ENCODE measurements at places on chromosomes 12 and 14.
A peak's percentile ranks its signal among the peaks of the same experiment; 100 is the strongest.

DNA sequence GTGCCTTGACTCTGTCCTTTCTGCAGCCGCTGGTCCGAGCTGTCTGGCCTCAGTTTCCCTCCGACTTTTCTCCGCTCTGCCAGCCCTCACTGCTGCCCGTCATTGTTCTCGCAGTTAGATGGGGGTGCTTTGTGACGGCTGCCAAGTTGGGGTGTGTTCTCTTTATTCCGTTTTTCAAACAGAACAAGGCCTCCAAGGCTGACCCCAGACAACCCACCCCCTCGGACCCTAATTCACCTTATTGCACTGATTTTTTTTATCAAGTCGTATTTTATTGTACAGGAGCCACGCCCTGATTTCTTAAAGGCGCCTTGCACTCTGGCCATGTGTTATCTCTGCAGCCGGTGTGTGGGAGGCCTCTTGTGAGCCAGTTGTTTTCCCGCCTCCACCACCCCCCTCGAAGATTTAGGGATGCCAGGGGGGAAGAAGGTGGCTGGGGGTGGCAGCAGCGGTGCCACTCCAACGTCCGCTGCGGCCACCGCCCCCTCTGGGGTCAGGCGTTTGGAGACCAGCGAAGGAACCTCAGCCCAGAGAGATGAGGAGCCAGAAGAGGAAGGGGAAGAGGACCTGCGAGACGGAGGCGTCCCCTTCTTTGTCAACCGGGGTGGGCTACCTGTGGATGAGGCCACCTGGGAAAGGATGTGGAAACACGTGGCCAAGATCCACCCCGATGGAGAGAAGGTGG, 1.3 kb downstream of the VASH1 start:
- DNase-seq = no peak

DNA sequence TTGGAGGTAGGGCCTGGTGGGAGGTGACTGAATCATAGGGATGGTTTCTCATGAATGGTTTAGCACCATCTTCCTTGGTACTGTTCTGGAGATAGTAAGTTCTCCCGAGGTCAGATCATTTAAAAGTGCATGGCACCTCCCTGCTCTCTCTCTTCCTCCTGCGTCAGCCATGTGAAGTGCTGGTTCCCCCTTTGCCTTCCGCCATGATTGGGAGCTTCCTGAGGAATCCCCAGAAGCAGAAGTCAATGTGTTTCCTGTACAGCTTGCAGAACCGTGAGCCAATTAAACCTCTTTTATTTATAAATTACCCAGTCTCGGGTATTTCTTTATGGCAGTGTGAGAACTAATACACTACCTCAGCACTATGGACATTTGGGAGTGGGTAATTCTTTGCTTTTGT, 4.8 kb upstream of the LGMN start:
- peak; percentile 49 for DNase-seq

DNA sequence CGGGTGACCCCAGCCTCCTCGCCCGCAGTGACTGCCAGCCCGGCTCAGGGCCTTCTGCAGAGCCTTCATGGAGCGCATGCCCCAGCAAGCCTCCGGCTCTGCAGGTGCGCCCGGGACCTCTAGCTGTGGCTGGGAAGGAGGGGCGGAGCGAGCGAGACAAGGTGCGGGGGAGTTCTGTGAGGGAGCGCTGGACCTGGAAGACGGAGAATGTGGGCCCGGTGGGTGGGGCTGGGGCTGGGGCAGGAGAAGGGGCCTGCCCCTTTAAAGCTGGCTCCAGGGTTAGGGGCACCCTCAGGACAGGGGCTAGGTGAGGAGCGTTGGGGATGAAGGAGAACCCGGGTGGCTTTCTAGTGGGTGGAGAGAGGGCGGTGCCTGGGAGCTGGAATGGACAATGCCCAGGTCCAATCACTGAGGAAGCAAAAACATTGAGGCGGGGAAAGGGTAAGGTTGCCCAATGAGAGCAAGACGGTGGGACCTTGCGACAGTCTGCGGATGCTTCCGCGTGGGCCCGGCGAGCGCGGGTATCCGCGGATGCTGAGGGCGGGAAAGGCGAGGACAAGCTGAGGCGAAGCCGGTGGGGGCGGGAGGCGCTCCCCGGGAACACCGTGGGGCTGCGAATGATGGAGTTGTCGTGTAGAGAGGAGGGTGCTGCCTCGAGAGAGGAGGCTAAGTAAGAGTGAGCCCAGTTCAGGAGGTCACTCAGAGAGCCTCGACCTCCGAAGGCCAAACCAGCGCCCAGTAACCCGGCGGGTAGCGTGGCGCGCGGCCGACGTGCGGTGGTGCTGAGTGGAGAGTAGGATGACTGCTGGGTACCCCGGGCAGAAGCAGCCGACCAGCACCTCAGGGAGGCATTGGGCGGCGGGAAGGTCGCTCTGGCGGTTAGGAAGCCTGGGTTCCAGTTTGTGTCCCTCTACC, at the start of gene GLS2:
TSS of gene GLS2 (minus strand) at position 121 of the 915 bp plus-strand sequence. CDS start at position 78, 43 bp downstream.
- peak; percentile 77 for DNase-seq

- no peak for DNase-seq
Observed at GRCh38 chr14:66109426-66109825, 376.7 kb upstream of the CCDC196 start.

GRCh38 chr12:124680863-124681778, 113.7 kb upstream of the NCOR2 start:
- peak; percentile 75 for DNase-seq

DNA sequence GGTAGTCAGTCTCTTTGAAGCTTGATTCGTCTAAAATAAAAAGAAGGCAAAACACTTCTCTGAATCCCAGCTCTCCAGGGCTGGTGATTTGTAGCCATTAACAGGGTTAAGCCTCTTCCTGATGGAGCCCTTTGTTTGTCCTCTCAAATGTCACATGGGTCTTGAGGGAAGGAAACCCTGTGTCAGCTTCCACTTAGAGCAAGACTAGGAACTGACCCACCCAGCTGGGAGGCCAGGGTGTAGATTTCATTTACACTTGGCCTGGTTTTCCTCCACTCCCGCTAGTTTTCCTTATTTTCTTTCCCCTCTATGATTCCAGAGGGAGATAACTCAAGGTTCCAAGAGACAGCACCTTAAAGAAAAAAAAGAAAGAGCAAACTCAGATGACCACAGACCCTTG, 230.5 kb upstream of the EGLN3 start:
- no peak for DNase-seq

DNA sequence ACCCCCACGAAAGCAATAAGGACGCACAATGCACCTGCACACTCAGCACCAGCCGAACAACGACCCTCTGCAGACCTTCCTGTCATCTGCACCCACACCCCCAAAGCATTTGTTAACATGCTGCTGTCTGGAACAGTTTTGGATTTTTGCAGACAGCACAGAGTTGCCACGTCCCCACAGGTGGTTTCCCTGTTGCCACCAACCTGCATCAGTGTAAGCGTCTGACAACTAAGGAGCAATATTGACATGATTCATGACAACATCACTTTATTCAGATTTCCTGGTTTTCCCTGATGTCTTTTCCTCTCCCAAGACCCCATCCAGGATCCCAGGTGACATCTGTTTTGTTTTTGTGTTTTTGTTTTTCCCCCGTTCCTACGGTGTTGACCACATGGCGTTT, 150.7 kb upstream of the C14orf180 start:
- DNase-seq = no peak

- no peak for DNase-seq
Observed at GRCh38 chr12:114678028-114678427, 5.9 kb downstream of the TBX3 start.

- DNase-seq = no peak
Observed at GRCh38 chr12:102958073-102958829, 777 bp downstream of the ASCL1 start.

- DNase-seq = no peak
Observed at GRCh38 chr14:90644882-90645281, 171.3 kb downstream of the TTC7B start.

- DNase-seq = no peak
Observed at GRCh38 chr12:107417004-107417403, 268.6 kb upstream of the PWP1 start.

DNA sequence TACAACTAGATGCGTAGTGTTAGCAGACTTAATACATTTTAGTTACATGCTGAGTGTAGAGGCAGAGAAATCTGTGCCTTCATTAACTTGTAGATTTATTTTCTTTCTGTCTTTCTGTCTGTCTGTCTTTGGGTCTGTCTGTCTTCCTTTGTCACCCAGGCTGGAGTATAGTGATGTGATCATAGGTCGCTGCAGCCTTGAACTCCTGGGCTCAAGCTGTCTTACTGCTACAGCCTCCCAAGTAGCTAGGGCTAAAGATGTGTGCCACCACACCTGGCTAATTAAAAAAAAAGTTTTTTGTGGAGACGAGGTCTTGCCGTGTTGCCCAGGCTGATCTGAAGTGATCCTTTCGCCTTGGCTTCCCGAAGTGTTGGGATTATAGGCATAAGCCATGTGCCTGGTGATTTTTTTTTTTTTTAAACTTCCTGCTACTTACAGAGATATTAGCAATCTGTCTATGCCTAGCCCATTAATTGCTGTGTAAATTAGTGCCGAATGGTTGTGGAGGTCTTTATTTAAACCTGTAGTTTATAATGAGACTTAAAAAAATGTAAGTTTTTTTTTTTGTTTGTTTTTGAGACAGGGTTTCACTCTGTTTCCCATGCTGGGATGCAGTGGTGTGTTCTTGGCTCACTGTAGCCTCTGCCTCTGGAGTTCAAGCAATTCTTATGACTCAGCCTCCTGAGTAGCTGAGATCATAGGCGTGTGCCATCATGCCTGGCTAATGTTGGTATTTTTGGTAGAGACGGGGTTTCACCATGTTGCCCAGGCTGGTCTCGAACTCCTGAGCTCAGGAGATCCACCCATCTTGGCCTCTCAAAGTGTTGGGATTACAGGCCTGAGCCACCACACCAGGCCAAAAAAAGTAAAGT, 22.8 kb downstream of the ERC1 start:
- no peak for DNase-seq

DNA sequence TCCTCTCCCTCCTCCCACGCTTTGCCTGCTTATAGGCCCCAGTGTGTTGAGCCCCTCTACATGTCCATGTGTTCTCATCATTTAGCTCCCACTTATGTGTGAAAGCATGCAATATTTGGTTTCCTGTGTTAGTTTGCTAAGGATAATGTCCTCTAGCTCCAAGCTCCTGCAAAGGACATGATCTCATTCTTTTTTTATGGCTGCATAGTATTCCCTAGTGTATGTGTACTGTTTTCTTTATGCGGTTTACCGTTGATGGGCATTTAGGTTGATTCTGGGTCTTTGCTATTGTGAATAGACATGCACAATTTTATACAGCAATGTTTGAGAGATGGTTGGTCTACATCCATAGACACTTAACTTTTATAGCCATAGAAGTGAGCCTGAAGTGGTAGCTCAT, 5.1 kb downstream of the RESF1 start:
- DNase-seq = no peak

All from CD4-positive, alpha-beta T cell treated with Interferon gamma for 1 hour (primary cell).